ENCODE measurements at places on chromosomes 12 and 14.

DNA sequence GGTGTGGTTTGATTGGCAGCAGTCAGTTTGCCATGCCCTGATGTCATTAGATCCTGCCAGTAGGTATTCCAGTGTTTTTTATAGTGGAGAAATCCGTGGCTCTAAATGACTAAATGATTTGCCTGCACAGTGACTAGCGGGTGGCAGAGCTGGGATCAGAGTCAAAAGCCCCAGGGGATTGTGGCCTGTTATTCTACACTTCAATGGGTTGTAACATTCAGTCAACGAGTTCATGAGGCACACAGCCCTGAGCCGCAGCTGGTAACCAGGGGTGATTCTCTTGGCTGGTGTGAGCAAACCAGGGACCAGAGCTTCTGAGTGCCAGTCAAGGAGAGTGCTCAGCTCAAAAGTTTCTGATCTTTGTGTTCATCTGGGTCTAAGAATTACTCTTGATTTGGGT is 1.8 kb downstream of the MYH6 start:
- DNase-seq = no peak

GRCh38 chr12:82839796-82840195 is 153.1 kb downstream of the TMTC2 start:
- no peak for DNase-seq

DNA sequence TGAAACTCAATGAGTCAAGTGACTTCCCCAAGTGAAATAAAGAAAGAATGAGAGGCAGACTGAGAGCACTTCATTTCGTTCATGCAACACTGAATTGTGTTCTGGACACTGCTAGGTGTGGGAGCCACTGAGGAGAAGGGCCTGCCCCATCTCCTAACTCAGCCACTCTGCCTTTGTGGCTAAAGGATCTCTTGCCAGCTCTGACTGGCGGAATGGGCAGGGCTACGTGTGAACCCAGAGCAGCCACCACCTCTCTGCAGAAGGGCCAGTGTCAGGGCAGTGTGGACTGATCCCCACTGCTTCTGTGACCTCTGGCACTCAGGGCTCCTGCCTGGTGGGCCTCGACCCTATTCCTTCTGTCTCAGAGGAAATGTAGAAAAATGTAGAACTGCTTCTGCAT is 46.5 kb upstream of the GZMB start:
- DNase-seq = no peak

DNA sequence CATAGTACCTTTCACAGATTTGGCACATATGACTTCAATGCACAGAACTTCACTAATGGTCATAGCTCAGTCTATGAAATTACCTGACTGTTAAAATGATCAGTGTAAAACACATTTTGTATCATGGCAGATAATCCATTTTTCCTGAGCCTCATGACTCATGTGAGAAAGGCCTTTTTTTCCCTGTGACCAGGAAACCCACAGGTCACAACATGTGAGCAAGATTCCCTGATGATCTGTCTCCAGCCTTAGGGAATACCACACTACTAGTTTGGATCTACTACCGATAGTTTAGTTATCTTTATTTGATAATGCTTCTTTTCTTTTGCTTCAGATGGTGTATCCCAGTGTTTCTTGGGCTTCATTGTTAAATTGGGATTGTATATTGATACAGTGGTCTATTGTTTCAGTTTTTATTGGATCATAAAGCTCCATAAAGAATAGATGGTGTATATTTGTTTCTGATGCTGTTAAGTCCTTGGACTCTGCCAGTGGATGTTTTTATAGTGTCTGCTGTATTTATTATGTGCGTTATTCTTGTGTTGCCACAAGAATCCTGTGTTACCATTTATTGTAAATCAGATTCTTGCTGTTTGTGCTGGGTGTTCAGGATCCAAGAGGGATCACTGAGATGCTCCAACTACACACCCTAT is 248.7 kb upstream of the PELI2 start:
- DNase-seq = no peak

- no peak for DNase-seq
Observed at GRCh38 chr12:52607314-52607713, 6.1 kb upstream of the KRT72 start.

DNA sequence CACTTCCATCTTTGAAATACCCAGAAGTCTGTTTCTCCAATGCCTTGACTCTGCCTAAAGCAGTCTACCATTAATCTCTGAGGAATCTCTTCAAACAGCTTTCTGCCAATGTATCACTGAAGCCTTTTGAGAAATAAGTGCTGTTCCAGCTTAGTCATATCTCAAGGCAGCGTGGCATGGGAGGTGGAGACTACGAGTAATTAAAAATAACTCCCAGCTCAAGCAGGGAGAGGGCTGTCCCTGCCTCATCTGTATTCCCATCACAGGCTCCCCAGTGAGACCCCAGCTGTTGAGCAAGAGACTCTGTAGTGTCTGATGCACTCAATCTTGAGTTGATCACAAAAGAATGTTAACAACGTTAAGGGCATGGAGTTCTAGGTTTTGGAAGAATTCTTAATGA is 700.6 kb downstream of the DIO2 start:
- peak; percentile 62 for DNase-seq

- no peak for DNase-seq
Observed at GRCh38 chr12:44403185-44403584, 472.9 kb downstream of the NELL2 start.

DNA sequence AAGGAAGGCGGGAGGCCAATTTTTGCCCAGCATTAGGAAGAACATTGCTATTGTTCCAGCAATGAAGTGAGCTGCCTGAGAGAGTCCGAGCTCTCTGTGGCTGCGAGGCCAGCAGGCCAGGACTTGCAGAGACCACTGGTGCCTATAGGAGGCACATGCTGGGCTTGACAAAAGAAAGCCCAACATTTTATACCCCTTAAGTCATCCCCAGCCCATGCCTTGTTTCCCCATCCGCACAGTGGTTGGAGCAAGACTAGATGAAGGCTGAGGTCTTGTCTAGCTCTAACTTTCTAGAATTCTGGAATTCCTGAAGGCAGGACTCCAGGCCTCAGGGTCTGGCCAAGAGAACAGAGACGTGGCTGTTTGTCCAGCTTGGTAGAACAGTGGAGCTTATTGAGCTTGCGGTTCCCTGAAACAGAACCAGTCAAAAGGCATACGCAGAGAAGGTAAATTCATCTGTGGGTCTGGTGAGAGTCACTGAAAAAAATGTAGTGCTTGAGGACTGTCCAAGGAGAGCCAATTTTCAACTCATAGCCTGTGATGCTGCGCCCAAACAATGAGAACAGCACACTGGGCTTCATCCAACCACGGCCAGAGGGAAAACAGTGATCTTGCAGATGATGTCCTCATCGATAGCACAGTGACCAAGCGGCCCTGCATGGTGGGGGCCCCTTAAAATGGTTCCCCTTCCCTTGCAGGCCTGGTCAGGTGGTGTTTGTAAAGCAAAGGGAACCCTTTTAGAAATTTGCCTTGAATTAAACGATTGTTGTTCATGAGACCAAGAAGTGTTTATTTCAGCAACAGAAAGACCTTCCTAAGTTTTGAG is 27.1 kb upstream of the COL2A1 start:
- no peak for DNase-seq

- no peak for DNase-seq
Observed at GRCh38 chr12:27333403-27334009, 870 bp downstream of the BMAL2 start.

DNA sequence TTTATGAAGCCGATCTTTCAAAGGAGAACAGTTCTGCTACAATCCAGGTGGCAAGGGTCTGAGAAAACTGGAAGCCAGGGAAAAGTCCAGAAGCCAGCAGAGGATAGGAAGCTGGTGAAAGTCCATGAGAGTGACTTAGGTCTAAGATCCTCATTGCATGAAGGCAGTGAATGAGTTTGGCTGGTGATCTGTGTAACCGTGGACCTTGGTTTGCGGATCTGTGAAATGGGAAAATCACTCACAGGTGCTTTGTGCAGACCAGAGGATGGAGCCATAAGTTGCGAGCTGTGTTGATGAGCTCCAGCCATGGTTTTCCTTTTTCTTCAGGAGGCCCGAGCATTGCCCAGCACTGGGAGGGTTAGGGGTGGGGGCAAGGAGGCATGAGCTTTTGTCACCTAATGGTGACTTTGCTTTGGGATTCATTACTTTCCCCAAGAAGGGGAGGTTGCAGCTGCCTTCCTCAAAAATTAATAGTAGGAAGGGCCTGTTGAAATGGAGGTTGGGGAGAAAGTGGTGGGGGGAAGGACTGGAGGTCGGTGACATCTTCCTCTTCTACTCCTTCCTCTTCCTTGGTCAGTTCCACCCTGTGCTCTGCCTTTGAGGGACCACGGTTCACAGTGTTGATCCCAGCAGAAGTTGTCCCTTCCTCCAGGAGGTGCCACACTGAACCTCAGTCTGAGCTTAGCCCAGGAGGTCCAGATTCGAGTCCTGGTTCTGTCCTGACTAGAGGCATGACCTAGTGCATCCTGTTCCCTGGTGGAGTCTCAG is 20.3 kb upstream of the SERPINA6 start:
- no peak for DNase-seq

DNA sequence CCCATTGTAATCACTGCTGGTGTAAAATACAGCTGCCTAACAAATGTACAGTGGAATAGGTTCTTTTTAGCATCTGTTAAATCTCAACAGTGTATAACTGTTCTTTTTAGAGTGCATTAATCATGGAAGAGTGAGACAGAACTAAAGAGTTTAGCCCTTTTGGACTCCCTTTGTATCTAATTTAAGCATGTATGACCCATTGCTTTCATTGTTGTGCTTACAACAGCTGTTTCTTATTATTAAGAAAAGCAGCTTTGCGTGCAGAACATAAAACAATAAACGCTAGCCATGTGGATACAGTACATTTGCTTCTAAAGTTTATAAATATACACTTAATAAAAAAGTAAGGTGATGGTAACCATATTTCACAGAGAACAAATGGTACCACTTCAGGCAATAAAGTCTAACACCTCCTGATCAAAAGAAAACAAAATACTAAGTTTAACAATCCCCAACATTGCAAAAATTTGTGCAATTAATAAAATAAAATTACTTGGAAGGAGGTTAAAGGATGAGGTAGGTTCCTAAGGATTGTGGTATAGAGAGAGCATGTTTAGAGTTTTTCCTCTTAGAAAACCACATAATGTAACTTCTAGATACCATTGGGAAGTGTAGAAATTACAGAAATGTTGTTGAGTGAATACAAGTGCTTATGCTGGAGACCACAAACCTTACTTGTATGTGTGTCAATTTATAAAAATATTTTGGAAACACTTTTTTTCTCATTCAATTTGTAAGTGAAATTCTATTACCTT is 448.7 kb downstream of the SLC6A15 start:
- peak; percentile 68 for DNase-seq

DNA sequence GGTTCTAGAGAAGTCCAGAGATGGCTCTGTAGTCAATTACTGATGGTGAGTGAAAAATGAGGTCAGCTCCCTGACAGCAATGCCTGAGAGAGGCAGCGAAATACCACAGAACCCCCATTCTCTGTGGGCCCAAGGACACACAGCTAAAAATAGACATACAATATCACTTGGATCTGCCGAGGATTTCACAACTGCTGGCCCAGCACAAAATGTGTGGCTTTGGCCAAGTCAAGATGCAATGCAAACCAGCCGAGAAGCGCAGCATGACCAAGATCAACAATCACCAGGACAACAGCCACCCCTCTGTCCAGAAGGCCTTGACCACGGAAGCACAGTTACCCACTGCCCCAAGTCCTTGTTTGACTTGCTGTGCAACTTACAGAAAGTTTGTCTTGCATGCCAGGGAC is 52.2 kb downstream of the CKAP4 start:
- DNase-seq = peak; percentile 77

GRCh38 chr12:98421316-98421715 is 94.1 kb upstream of the TMPO start:
- DNase-seq = no peak

DNA sequence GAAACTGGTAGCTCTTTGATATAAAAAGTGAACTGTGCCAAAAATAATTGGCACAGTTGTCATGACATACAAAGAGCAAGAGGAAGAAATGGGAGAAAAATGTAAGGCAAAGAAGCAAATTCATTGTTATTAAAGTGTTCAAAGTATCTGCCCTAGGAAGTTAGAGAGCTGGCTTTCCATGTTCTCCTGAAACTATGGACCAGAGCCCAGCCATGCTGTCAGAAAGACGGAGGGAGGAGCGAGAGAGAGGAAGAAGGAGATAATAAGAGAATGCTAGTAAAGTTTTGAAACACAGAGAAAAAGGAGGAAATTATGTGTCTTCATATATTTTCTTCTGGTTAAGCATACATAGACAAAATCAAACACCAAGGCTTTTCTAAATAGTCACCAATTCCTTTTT is 78.1 kb upstream of the PELI2 start:
- DNase-seq = no peak

DNA sequence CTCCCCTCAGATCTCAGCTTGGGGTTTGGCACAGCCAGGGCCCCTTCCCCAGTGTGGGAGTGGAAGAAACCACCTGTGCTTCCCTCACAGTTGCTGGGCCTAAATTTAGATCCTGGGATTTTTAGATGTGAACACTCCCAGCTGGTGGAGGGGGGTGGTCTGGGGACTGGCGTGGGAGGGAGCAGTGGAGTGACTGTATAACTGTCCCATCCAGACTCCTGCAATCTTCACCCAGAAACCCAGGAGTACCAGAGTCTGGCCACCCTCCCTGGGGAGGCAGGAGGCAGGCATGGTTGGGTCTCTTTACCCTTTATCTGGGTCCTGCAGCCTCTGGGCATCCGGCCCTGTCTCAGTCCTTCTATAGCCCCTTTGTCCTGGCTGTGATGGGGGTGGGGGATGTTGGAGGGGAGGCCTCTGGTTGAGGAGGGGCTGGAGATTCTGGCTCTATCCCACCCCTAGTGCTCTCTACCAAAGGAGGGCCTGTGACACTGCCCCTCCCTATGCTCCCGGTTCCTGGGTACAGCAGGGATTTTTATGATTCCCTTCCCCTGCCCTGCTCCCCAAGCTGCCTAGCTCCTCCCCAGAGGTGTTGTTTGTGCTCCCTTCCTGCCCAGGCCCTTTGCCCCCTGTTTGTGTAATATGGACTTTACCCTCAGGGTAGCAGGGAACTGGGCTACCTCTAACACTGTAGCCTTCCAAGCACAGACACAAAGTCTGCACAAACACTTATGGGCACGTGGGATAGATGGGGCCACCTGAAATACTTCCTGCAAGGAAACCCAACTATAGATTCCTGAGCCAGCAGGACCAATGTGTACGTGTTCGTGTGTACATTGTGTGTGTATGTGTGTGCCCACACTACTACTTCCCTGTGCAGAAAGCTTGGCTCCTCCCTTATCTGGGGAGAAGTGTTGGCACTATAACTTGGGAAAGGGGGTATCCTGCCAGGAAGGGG is 1.7 kb downstream of the ERBB3 start:
- no peak for DNase-seq

DNA sequence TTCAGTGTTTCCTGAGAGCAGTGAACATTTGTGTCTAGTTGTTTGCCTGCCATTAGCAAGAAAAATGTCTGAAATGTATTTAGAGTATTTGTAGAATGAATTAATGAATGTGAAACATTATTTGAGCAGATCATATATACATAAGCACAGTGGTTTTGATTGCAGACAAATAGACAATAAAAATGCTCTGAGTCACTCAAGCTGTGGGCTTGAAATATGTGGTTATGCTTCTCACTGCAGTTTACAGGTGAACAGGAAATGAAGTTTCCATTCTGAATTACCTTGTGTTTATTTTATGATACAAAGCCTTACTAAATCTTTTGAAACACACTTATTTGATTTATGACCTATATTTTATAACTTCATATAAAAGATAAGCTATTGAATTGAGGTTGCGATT is 827.7 kb downstream of the TMTC2 start:
- no peak for DNase-seq
